Stimulated activated naive B cell treated with anti-CD40 and anti-IgM and Interleukin-4, amounts not matched to agents 10 μg/mL and 1 μg/mL and 100 μg/mL, for 72 hours (primary cell): ENCODE measurements at places on chromosomes 1 and 21.

- no peak for DNase-seq
Observed at GRCh38 chr21:14748662-14749061, 202.5 kb upstream of the SAMSN1 start.

DNA sequence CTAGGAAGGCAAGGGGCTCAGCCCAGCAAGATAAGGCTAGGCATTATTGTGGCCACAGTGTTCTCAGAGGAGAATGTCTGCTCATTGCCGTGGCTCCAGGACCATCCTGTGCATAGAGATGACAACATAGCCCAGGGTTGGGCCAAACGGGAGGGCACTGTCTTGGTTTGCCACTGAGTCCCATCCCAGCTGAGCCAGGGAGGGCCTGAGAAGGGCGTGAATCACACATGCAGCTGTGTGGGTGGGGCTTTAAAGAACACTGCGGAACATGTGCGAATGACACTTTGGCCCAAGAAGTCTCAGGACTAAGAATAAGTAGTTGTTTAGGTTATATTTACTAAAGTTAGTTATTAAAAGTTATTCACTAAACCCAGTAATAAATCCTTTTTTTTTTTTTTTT, 18.5 kb downstream of the CHAF1B start:
- no peak for DNase-seq

DNA sequence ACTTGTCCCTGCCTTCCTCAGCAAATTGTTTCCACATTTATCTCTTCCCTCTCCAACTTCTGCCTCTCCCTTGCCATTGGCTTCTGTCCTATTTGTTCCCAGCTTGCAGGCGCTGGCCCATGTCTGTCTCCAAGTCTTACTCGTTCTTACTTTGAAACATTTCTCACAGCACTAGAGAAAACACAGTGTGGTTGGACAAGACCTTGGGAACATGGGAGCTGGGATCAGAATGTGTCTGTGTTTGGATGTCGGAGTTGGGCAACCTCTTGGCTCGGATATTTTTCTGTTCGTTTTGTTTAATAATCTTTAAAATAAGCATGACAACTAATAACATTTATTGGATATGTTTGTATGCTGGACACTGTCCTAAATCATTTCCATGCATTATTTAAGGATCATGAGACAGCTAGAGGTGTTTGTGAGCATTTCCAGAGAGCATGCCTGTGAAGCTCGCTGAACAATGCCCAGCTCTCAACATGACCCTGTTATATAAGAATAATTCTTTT, 5.9 kb upstream of the BRWD1 start:
- DNase-seq: no peak

DNA sequence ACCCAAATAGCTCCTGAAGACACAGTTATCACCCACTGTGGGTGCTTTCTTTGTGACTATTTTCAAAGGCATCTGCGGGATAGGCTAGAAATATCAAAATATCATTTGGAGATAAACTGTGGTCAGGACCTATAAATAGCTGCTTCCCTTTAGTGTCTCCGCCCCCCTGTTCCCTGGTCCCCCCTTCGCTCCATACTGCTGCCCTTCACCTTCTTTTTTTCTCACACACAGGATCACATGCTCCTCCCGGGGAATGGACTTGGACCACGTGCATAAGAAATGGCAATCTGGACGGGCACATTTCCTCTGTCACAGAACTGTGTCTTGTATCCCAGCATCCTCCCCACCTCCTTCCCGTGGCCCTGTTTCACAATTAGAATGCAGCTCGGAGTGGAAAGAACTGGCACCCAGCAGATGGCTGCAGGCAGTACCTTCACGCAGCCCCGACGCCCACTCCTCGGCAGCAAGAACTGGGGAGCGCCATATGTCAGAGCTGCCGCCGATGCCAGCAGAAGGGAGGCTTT, 68.8 kb upstream of the SSX2IP start:
- DNase-seq: no peak

DNA sequence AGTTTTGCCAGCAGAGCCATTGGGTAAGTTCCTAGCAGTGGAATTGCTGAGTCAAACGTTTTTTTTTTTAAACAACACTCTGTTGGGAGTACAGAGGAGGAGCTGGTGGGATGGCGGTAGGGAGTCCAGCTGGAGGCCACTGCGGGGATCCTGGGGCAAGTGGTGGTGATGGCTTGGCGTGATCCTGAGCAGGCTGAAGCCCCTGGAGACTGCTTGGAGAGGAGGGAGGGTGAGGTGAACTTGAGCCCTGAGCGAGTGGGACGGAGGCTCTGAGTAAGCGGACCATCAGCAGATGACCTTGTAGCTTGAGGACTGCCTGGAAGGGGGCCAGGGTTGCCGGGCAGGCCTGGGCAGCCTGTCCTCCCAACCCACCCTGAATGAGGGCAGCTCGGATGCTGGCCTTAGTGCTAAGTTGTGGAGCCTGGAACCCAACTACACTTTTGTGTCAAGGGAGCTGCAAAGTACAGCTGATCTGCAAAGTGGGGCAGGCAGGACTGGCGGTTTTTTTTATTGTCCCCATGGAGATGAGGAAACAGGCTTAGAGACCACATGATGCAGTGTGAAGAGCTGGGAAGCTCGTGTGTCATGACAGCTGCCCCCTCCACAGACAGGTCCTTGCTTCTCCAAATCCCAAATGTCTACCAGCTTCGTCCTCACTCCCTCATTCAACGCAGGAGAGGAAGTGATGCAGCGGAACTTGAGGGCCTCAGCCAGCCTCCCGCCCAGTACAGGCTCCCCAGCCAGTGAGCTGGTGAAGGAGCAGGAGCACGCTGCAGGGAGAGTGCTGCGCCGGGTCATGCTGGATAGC, 20.2 kb downstream of the MRPL37 start:
- DNase-seq: no peak

GRCh38 chr1:236066054-236066453, 1.2 kb upstream of the NID1 start:
- DNase-seq: no peak

DNA sequence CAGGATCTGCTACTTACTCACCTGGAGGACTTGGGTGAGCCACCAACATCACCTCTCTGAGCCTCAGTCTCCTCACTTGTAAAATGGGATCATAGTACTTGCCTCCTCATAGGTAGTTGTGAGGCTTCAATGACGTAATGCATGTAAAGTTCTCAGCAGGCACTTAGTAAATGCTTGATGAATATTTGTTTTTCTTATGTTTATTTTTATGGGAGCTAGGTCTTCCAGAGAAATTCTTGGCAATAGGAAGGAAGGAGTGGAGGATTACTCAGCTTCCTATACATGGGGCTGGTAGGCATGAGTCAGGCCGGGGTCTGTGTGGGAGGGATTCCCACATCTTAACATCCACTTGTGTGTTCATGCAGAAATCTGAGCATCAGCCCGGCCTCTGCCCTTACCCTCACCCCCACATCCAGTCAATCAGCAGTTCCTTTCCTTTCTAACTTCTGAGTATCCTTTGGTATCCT, 95.4 kb upstream of the USP24 start:
- DNase-seq: no peak

GRCh38 chr1:15985611-15986297, 9.9 kb upstream of the ZBTB17 start:
- DNase-seq: no peak

GRCh38 chr1:201218409-201218808, 27.8 kb downstream of the IGFN1 start:
- DNase-seq: no peak

GRCh38 chr1:59018446-59018845, 234.6 kb upstream of the JUN start:
- DNase-seq: no peak

- no peak for DNase-seq
Observed at GRCh38 chr1:72439036-72439435, 156.7 kb upstream of the NEGR1 start.

DNA sequence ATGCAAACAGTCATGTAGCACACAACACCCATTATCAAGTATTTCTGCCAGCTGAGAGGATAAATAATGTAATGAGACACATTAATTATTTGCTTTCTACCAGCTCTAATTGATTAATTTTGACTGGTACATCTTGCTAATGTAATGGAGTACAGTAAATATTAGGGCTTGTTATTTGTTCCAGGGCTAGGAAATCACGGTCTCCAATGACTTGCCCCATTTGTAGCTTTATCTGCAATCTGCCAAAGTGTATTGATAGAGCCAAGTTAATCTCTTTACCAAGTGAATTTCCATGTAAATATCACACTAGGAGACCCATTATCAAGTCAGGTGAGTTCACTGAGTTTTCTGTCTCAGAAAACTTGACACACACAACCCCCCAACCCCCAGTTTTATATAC, 55.1 kb downstream of the RGS13 start:
- no peak for DNase-seq

GRCh38 chr1:22641906-22642636, 1.4 kb upstream of the C1QC start:
- peak; percentile 56 for DNase-seq

DNA sequence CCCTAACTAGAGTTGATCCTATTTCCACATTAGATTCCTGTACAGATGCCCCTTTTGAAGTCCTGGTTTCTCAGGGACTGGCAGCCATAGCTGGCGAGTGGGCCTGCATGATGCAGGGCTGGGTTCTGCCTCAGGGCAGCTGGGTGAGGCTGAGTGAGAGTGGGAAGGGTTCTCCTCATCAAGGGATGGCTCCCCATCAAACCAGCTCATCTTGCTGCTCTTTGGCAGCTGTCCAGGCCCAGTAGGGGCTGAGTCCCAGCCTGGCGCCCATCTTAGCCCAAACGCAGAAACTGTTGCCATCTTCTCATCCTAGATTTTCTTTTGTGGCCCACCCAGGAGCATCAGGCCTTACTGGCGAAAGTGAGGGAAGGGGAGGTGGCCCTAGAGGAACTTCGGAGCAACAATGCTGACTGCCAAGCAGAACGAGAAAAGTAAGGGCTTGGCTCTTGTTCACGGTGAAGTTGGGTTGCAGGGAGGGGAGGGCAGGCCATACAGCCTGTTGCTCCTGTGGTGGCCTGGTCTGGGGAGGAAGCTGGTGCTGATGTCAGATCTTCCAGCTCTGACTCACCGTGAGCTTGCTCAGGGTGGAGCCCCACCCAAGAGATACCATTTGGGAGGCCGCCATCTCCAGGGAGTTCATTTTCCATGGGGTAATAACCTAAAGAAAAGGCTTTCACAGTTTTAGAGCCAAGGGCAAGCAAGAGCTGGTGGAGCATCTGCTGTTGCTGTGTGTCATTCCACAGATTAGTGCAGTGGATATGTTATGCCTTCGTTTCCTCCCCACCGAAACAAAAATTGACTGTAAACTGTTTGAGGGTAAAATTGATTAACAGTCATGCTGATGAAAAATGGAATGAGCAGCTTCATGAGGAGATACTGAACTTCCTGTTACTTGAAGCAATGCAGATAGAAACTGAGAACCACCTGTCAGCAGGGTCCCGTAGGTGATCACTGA, 34.7 kb downstream of the TUFT1 start:
- peak; percentile 2 for DNase-seq

DNA sequence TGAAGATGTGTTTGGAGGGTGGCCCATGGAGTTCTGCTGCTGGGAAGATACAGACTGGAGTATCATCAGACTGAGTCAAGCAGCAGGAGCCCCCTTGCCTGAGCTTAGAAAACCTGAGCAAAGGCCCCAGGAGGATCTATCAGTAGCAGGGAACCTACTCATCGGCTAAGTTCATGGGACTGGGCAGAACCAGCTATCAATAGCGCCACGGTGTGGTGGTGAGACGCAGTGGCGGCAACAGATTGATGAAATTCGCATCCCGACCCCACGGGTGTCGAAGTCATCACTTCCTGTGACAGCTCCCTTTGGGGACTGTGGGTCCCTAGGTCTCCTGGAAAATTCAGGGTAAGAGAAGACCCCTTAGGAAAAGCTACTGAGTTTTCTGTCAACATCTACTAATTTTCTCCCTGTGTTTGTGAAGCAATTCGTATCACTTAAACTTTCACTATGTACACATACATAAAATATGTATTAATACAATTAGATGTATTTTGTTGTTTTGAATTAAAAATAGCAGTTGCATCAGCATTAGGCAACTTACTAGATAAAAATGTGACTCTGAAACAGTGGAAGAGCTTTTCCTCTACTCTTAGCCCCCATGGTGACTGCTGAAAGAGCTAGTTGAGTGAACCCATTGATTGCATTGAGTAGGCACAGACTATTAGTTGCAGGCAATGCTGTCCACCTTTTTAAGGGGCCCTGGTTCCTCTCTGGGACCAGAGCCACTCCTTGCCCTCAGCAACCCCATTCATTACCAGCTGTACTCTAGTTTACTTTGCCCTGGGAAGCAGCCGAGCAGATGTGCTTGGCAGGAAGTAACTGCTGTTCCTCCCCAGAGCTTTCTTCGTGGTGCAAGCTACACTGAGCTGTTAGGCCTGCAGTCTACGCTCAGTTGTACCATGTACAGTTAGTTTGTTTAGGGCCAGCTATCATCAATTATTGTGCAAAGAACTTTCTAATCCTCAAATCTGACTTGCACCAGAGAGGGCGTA, 7.3 kb upstream of the CACNA1S start:
- DNase-seq: peak; percentile 9

DNA sequence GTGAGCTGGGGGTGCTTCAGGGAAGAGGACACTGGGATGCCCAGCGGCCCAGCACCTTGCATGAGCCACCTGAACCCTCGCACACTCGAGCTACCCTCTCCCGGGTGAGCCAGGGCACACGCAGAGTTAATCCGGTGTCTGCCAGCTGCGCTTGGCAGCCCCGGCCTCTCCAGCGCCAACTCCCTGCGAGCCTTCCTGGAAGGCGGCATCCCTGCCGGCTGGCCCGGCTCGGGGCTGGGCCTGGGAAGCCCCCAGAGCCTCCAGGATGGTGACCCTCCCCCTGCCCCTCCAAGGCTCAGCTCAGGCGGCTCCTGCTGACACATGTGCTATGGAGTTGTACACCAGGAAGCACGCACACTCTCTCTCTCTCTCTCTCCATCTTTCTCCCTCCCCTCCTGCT, 48.7 kb downstream of the RAP1GAP start:
- no peak for DNase-seq

DNA sequence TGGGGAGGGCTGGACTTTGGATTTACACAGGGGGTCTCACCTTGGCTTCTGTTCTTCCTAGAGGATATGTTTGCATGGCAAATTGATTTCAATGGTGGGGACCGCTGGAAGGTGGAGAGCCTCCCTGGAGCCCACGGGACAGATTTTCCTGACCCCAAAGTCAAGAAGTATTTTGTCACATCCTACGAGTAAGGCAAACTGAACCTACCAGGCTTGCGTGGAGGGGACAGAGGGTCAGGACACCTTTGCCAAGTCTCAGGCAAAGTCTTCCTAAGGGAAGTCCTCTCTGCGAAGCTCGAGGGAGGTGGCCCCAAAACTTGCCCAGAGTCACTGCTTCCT, 7.2 kb downstream of the FBXO6 start:
- DNase-seq: no peak

- DNase-seq: peak; percentile 42
Observed at GRCh38 chr1:110674337-110675059, at the start of gene KCNA3. TSS of gene KCNA3 (minus strand) at chr1:110674940. CDS start at chr1:110674809, 131 bp downstream.

GRCh38 chr1:171803045-171803444, 21.6 kb downstream of the METTL13 start:
- DNase-seq: no peak

DNA sequence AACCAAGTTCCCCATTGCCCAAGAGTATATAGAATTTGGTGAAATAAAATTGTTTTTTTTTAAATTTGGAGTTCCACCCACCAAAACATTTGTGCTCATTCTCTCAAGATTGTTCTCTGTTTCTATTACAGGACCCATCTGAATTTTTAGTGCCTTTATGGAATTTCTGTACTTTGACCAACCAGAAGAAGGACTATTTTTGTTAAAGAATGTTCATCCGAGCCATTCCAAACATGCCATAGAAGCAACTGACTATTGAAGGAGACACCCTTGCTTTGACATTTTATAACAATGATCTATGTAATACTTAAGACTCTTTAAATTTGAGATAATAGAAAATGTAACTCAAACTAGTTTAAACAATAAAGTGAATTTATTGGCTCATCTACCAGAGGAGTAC, 655.7 kb upstream of the ADAMTS5 start:
- no peak for DNase-seq

- DNase-seq: no peak
Observed at GRCh38 chr1:35845766-35846165, 37.2 kb upstream of the AGO1 start.
